ENCODE measurements at places on chromosomes 13 and 19.

DNA sequence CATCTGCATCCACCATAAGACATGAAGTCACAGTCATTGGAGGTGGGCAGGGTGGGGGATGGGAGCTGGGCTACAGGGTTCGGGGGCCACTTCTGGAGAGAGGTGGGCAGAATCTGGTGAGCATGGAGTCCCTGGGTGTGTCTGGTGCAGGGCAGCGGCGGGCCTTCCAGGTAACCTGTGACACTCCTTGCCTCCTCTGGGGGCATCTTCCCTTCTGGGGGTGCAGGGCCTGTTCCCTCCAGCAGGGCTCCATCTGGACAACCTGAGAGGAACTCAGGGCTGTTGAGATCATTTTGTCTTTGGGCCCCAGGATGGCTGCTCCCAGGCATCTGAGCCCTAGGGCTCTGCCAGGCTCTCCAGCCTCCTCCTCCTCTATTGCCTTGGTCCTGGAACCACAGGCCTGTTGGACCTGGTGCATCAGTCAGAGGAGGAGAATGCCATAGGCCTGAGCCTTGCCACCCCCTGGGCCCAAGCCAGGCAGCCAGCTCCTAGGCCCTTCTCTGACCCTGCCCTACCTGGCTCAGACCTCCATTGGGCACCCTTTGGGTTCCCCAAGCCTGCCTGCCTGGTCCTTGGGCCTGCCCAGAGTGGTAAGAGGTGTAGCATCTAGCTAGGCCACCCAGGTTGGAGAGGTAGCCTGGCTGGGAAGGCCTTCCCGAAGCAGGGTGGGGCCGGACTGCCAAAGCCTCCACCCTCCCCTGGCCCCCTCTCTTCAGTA, 13.4 kb downstream of the LYL1 start:
- no peak for DNase-seq

DNA sequence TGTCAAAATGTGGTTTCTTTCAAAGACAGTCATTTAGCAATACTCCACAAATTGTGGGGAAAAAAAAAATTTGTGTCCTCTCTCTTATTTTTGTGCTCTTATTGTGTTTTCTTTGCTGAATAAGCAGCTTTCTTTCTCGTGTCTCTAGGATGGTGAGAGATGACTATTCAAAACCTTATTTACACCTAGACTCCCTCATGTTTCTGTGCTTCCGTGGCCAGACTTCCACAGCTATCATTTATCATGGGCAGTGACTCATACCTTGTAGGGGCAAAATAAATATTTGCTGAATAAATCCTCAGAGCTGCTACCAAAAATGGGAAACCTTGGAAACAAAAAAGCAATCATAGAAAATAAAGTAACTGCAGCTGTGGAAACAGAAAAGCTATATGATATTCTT, 204.9 kb upstream of the MIR17HG start:
- no peak for DNase-seq

DNA sequence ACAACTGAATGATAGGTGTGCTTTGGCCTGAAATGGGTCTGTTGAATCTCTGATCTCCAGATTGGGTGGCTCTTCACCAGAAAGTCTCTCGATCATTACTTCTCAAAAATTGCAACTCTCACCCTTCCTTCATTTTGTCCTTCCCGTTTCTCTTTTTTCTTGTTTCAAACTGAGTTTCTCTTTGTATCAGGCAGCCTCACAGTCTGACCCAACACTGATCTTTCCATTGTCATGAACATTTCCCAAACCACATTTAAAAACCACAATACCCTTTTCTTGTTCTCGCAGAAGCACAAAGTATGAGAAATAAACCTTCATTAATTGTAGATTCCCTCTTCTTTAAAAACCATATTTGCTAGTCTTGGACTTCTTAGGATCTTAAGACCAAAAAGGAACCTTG, 33.6 kb upstream of the HMGB1 start:
- no peak for DNase-seq

DNA sequence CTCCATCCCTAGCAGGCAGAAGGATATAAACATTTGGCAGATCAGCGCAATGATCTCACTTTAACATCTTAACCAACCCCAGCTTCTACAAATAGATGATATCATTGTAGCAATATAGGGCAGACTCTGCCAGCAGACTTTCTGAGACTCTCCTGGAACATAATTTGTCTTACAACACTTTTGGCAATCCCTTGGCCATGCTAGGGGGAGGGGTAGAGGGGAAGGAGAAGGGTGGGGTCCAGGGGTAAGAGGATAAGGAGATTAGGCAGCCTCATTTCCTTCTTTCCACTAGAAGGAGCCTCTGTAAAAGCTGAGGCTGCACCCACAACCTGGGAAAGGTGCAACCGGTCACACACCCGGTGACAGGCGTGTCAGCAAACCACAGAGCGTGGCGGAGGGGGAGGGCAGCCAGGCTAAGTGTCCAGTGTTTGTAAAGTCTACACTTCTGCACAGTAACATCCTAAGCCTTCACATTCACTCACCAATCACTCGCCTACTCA, 8.7 kb upstream of the UBAC2 start:
- DNase-seq: no peak

- peak; percentile 23 for DNase-seq
Measured at GRCh38 chr13:96822895-96823294, 171.4 kb downstream of the OXGR1 start.

DNA sequence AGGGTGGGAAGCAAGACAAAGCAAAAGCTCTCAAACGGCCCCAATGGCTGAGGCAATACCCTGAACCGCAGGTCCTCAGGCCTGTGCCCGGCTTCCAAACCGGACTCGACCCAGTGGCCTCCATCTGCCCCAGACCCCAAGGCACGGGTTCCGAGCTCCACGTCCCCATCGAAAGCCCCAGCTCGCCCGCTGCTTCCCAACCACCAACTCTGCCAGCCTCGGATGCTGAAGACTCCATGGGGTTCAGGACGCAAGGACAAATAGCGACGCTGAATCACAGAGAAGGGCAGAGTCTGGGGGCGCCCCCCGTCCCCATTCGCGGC, 559 bp downstream of the POLR2E start:
- DNase-seq: no peak
